ENCODE measurements at places on chromosomes 12 and 14.
A peak's percentile ranks its signal among the peaks of the same experiment; 100 is the strongest.

- DNase-seq = no peak
These were observed 2.1 kb downstream of the GNPTAB start for GRCh38 chr12:101828463-101829196.

DNA sequence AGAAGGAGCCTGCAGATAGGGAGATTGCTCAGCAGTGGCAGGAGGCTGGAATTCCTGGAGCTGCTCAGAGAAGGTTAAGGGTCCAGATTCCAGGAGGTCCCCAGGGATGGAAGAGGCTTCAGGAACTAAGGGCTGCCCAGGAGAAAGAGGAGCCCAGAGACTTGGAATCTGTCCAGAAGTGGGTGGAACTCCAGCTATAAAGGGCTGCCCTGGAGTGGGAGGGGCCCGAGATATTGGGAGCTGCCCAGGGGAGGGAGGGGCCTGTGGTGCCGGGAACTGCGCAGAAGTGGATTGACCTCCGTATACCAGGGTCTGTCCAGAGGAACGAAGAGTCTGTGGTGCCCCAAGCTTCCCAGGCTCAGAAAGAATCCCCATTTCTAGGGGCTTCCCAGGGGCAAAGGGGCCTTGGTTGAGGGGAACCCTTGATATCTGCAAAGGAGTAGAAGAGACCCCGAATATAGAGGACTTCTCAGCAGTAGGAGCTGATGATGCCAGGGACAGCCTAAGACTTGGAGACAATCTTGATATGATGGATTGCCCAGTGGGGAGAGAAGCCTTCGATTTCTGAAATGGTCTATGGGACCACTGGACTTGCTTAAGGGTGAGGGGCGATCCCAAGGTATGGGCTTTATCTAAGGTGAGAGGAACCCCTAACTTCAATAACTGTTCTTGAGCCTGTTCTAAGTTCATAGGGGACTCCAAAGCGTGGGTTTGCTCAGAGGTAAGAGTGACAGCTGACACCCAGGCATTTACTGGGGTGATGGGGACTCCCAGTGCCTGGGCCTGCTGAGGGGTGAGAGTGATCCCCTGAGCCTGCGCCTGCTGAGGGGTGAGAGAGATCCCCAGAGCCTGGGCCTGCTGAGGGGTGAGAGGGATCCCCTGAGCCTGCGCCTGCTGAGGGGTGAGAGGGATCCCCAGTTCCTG is 45.0 kb downstream of the FAM186A start:
- DNase-seq = peak; percentile 43

- DNase-seq = no peak
These were observed 493.3 kb downstream of the TMTC2 start for GRCh38 chr12:83179999-83180398.

GRCh38 chr14:84804895-84805294 is 725.0 kb upstream of the FLRT2 start:
- DNase-seq = no peak

- DNase-seq = peak; percentile 81
These were observed 7.4 kb downstream of the TCP11L2 start for GRCh38 chr12:106309671-106310505.

- DNase-seq = peak; percentile 10
These were observed 259.9 kb upstream of the DDHD1 start for GRCh38 chr14:53412819-53413675.
